ENCODE measurements at places on chromosomes 2 and 18.

- no peak for DNase-seq
Observed at GRCh38 chr2:172639823-172640222, 83.9 kb downstream of the PDK1 start.

GRCh38 chr18:12554796-12555388, 103.0 kb downstream of the SPIRE1 start:
- DNase-seq = no peak

GRCh38 chr2:211867845-211868451, 670.7 kb downstream of the ERBB4 start:
- DNase-seq = no peak

GRCh38 chr2:216740557-216741222, 45.3 kb upstream of the IGFBP5 start:
- no peak for DNase-seq

DNA sequence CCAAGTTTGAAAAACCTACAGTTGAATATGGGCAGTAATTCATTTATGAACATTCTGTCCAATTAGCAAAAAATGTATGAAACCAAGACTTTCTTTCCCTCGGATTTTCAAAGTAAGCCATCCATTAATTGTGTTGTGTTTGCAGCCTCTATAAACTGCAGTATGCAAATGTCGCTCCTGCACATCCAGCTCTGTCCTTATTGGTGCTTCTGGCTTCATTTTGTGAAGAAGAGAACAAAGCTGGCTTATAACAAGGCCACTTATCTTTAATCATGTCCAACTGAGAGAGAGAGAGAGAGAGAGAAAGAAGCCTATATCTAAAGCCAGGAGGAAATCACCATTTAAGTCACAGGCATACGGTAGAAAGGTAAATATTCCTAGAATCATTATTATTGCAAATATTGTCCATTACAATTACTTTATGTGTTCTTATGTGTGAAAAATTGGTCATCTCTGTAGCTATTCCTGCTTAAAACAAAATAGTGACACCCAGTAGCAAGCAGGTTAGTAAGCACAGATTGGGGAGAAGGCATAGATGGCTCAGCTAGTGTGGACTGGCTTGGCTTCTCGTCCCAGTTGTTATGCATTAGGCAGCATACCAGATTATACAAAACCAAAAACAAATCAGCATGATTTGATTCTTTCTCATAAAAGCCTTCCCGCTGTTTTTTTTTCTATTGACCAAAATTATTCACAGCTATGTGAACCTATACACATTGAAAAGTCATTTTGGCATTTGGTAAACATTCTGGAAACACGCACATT, 726.4 kb upstream of the SOX11 start:
- DNase-seq = no peak

- no peak for DNase-seq
Observed at GRCh38 chr2:159968279-159968900, 94.0 kb downstream of the PLA2R1 start.

DNA sequence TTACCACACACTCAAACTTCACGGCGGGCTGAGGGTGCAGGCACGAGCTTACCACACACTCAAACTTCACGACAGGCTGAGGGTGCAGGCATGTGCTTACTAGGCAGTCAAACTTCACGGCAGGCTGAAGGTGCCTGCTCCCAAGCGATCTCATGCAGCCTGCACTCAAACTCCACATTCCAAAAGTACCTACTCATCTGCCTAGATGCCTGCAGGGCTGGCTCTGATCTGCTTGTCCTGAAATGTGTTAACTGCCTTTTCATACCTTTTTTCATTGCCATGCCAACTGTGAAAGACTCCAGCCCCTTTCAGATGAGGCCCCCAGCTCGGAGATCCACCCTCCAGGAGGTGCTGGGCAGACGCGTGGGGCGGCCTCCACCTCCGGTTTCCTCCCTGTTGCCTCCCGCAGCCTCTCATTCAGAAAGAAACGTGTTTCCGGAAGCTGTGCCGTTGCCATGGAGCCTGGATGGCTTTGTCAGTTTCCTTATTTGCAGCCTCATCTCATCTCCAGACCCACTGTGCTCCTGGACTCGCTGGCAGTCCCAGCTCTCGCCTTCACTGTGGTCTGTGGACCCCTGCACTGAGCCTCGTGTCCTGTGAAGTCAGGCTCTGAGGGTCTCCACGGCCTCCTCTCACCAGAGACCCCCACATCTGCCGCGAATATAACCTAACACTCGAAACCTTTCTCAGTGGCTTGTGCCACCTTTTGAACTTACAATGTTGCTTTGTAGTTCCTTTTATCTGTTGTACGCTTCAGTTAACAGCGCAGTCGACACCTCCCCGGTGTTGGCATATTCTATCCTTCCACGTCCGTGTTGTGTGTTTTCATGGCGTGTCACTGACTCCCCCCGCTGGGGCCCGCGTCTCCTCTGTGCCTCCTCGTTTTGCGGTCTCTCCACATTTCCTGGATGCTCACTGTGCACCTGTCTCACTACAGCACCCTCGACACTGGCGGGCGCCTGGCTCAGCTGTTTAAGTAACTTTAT, 106.1 kb upstream of the ALKAL2 start:
- DNase-seq = no peak

GRCh38 chr18:71136487-71136886, 847.6 kb downstream of the SOCS6 start:
- no peak for DNase-seq

GRCh38 chr2:62570861-62571698, 65.1 kb upstream of the TMEM17 start:
- no peak for DNase-seq

GRCh38 chr2:70005752-70006446, 44.5 kb upstream of the ASPRV1 start:
- DNase-seq = no peak

- no peak for DNase-seq
Observed at GRCh38 chr2:134137182-134137611, 116.7 kb upstream of the MGAT5 start.

DNA sequence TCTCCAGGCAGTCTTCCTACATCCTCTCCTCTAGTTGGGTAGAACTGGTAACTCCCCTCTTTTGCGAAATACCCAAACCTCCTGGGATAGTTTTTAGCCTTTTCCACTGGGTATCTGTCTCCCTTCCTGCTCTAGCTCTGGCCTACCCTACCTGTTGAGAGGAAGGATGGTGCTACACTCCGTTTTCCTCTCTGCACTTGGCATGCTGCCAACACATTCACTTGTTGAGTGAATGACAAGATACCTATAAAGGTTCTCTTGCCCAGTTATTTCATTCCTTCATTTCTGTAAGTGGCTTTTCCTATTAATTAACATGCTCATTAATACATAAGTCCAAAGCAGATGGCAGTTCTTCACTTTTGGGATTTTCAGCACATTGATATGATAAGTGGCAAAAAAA, 293.8 kb downstream of the CNTNAP5 start:
- DNase-seq = no peak

- DNase-seq = no peak
Observed at GRCh38 chr2:27071990-27072830, 756 bp upstream of the OST4 start.

DNA sequence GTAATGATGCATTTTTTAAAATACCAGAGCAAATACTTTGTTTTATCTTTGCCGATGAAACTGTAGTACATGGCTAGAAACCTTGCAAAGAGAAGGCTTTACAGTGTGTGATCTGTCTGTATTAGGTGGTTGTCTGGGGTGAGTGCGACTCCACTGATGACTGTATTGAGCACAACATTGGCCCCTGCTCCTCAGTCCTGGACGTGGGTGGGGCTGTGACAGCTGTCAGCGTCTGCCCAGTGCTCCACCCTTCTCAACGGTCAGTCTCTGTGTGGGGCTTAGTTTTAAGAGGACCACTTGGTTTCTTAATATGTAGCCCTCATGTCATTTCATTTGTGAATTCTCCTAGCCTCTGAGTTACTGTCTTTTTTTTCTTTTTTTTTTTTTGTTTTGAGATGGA, 17.4 kb upstream of the MOCOS start:
- no peak for DNase-seq

DNA sequence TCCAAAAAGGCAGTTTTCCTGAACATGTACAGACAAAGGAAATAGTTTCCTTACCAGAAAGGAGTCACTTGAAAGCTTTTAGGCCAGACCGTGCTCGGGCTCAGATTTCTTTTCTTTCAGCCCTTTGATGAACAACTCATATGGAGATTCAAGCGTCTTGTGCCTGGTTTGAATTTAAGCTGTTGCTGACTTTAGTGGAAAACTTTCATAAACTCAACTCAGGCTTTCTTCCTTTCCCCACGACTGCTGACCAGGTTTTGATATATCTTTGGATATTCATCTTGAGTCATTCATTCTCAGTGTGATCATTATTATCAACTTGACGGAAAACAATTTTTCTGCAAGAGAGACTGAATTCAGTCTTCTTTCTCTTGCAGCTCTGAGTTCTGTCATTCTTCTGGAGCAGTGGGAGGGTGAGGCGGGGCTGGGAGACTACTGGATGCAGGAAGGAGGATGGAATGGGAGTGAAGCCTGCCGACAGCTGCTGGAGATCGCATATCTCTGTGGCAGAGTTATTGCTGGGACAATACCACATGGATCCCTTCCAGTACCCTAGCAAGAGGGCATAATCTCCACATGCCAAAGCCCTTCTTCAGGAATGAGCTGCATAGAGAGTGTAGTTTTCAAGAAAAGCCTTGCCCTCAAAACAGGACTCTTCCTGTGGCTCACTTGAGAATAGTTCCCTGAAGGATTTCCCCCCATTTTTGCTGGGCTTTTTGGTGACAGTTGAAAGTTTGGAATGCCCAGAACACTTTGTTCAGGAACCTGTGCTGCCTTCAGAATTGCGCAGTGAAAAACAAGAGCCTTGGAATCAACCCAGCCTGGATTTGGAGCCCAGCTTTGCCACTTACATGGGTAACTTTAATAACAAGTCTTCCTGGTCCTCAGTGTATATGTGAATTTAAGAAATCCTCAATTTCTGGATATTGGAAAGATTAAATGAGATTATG, 364.4 kb downstream of the ZNF521 start:
- no peak for DNase-seq

DNA sequence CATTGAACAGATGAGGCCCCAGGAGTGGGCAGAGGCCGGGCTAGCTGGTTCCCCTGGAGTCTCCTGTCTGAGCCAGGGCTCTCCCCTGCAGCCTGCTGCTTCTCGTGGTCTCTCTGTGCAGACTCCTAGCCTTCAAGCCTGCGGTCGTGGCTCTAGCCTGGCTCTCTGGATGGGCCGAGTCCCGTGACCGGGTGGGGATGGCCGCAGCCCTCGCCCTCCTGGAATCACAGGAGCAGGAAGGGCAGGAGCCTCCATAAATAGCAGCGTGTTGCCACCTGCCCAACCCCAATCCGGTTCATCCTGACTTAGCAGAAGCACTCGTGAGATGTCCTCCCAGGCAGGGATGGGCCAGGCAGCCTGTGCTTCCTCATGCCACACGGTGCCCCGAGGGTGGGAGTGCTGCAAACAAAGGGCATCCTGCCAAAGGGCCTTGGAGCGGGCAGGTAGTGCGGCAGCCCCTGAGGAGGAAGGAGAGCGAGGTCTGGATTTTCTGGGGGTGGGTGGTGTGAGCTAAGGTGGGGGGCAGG, 43.9 kb downstream of the FOSL2 start:
- no peak for DNase-seq
